Eye (tissue), 1 donor: ENCODE measurements at places on chromosomes 1 and 21.

DNA sequence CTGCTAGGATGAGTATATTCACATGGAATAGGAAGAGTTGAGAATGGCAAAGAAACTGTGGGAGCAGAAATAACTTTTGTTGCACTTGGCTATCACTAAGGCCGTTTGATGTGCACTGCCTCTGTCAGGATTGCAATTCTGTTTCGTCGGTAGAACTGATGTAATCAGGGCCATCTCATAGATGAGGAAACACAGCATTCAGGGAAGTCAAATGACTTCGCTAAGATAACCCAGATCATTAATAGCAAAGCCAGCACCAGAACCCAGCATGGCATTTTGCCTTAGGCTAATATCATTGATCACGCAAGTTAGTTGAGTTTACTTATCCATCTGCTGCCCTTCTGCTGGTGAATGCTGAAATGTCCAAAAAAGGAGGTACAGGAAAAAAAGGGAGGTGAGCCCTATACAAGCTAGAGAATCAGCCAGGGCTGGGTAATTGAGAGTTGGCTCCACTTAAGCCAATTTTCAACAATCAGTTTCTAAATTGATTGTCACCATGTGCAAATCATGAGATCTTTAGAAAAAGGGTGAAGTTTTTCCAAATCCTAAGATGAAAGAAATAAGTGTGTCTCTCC, 7.6 kb downstream of the RASSF5 start:
- DNase-seq = no peak

GRCh38 chr21:36156339-36156814, 247 bp upstream of the DOP1B start:
- peak; percentile 100 for DNase-seq

DNA sequence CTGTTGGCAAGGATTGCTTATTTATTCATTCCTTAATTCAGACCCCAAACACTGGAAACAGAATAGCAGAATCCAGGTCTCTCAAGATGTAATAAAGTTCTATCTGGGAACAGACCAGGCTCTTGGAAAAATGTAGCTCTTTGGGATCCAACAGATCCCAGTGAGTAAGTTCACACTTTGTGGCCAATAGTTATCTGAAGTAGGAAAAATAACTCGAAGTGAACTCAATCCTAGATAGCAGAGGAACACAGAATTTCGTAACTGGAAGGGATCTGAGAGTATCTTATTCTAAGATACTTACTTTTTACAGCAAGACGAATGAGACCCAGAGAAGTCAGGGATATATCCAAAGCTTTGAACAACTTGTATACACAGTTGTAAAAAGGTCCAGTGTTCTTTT, 150.7 kb upstream of the CD34 start:
- no peak for DNase-seq

GRCh38 chr1:96234299-96234698, 487.3 kb upstream of the PTBP2 start:
- no peak for DNase-seq

DNA sequence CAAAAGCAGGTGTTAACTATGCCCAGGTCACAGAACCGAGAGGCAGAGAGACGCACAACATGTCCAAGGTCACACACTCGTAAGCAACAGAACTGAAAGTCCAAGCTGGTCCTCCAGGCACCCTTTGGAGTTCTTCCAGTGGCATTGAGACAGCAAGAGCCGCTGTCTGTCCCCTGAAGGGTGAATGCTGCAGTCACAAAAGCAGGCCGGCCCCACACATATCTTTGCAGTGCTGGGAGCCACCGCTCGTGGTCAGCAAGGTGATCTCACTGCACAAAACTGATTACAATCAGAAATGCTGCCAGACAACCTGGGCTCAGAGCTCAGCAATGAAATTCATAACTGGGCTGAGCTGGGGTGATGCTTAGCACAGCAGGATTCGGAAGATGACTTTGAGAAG, 47.4 kb upstream of the RAB4A start:
- no peak for DNase-seq

DNA sequence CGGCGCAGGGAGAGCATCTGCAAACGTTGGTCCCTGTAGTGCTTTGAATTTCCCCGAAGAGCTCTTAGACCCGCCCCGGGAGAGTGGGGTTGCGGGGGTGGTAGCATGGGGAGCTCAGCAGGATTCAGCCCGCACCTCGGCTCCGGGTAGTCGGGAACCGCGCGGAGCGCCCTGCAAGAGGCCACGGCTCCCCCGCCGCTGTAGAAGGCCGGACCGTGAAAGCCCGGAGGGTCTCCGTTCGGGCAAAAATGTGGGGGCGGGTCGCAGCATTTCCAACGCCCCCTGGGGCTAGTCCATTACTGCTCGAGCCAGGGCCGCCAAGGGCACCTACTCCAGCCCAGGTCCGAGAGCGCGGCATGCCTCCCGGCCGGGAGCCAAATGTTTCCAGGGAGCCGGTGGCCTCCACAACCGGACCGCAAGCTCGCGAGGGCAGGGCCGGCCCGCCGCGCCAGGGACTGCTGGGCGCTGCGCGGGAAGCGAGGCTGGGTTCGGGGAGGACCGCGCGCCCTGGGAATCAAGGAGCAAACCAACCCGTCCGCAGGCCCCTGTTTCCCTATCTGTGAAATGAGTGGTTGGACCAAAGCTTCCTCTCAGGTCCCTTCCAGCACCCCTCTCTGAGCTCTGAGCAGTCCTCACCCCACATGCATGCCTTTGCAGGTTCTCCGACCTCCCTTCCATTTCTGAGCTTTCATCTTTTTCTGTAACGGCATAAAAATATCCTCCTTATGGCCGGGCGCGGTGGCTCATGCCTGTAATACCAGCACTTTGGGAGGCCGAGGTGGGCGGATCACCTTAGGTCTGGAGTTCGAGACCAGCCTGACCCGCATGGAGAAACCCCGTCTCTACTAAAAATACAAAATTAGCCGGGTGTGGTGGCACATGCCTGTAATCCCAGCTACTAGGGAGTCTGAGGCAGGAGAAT, 775 bp upstream of the TMEM63A start:
- peak; percentile 72 for DNase-seq

- DNase-seq = no peak
These were observed 334.3 kb upstream of the ADAMTS5 start for GRCh38 chr21:27301220-27301619.

DNA sequence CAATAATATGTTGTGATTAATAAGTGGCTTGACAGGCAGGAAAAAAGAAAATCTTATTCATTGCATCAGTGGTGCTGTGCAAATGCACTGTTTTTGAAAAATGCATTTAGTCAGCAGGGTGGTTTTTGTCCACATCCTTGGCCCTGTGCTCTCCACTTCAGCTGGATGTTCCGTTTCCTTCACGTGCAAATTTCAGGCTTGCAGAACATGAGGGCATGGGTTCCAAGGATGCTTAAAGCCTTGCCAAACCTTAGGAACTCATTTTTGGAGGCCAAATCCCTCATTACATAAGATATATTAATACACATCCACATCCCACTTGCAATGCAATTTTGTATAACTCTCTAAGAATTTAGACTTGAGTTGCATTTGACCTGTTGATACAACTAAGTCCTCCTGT, 410.1 kb downstream of the PRDM2 start:
- no peak for DNase-seq

GRCh38 chr1:20974951-20975350, 187.8 kb upstream of the HP1BP3 start:
- DNase-seq = no peak

DNA sequence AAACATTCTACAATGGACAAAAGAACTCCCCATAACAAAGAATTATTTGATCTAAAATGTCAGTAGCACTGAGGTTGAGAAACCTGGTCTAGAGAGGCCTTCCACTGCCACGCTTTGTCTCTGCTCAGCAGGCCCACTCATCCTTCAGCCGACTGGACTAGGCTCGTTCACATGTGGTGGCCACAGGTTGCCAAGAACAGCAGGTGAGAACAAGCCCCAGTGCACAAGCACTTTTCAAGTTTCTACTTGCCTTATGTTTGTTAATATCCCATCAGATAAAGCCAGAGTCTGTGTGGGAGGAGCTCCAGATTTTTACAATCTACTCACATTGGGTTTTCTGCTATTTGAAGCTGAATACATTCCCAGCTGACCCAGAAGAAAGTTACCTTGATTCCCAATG, 9.1 kb upstream of the EFHD2 start:
- DNase-seq = no peak

GRCh38 chr1:181369416-181369815, 113.9 kb upstream of the CACNA1E start:
- DNase-seq = no peak

- DNase-seq = no peak
These were observed 35.5 kb downstream of the CRP start for GRCh38 chr1:159678939-159679338.

DNA sequence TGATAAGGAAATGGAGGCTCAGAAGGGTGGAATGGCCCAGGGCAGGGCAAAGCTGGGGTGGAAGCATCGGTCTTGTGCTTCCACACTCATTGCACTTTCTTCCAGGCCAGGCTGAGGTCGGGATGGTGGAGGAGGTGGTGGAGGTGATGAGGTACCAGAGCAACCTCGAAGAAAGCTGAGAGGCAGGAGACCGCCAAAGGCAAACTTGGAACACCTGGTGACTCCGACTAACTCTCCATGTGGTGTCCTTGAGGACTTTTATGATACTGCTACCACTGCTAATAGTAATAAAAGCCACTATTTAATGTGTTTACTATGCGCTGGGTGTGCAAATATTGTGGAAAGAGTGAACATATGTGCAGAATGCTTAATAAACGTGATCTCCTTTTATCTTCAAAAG, 16.9 kb upstream of the BTG2 start:
- DNase-seq = no peak

DNA sequence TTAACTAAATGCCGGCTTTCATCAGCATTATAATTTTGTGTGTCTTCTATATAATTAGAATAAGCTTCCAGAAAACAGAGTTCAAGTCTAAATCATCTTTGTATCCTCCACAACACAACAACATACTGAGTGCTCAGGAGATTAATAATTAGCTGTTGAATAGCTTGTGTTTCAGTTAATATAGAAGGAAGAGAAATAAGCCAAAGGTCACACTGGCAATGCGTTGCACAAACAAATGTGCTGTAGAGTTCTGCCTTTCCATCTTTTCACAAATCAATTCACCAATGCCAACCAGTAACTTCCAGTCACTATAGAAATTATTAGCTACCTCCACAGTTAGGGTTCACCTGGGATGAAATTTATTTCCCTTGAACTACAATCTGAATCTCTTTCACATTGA, 132.0 kb downstream of the LMX1A start:
- DNase-seq = no peak

- DNase-seq = no peak
These were observed 13.0 kb upstream of the GUCA2B start for GRCh38 chr1:42140191-42140590.

DNA sequence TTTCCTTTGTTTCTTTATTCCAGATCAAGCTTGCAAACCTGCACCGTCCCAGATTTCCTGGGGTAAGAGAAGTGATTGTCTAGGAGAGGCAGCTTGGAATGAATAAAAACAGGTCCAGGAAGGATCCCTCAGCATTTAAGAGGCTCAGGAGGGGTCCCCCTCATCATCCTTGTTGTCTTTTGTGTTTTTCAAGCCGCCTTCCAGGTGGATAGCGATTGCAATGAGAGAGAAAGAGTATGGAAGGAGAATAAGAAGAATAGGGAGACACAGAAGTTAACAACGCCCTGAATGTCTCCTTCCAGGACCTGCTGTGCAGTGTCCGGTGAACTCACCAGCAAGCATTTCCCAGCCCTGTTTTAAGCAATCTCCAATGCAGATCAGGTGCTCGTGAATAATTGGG, 8.5 kb downstream of the ERG start:
- no peak for DNase-seq

DNA sequence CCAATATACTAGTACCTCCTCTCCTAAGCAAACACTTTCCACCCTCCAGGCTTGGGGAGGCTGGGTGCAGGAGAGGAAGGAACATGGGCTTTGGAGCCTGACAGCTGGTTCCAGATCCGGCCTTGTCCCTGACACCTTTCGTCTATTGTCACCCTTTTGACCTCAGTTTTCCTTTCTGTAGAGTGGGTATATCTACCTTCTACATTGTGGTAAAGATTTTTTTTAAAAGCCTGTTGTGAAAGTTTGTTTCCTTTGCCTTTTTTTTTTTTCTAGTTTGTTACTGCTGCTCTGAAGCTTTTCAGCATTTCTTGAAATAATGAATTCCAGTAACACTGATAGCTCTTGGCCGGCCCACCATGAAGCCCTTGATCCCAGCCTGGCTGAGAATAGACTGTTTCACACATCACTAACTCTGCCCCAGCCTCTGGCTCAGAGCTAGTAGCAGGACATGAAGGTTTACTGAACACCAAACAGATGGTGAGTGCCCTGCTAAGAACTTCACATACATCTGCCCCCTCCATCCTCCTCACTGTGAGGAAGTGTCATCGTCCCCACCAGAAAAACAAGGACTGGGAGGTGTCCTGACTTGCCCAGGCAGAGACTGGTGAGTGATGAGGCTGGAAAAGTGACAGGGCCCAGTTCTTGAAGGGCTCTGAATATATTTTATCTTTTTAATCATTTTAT, 33.0 kb upstream of the ID3 start:
- DNase-seq = peak; percentile 54
